ENCODE measurements at places on chromosomes 7 and 10. TPM values are rescaled to one million over a fixed set of nuclear protein-coding genes. Genes with fewer than 3 reads are reported as not detected.

- H3K4me1 ChIP-seq = no peaks in the 10 kb centered on the region
- no peak overlapping the region for H3K27ac ChIP-seq
- H3K36me3 ChIP-seq = no peaks in the 10 kb centered on the region
- H3K27me3 ChIP-seq = no peaks in the 10 kb centered on the region
Observed at GRCh38 chr7:48360574-48360973, 189.3 kb downstream of the ABCA13 start.

GRCh38 chr10:88004451-88004850 lies 141.0 kb downstream of the PTEN start:
- no peaks in the 10 kb centered on the region for H3K36me3 ChIP-seq
- DNase-seq = no peak
- H3K4me3 ChIP-seq = no peak overlapping the region

- H3K27me3 ChIP-seq = no peaks in the 10 kb centered on the region
- H3K27ac ChIP-seq = no peak overlapping the region
- no peaks in the 10 kb centered on the region for H3K4me1 ChIP-seq
Observed at GRCh38 chr7:24857623-24858022, 100.4 kb upstream of the GSDME start.

GRCh38 chr7:46572691-46573090 lies 651.6 kb upstream of the IGFBP3 start:
- H3K36me3 ChIP-seq = no peaks in the 10 kb centered on the region
- no peak overlapping the region for H3K4me3 ChIP-seq
- H3K4me1 ChIP-seq = no peaks in the 10 kb centered on the region
- no peaks in the 10 kb centered on the region for H3K27me3 ChIP-seq
- DNase-seq = no peak
- H3K27ac ChIP-seq = no peak overlapping the region

DNA sequence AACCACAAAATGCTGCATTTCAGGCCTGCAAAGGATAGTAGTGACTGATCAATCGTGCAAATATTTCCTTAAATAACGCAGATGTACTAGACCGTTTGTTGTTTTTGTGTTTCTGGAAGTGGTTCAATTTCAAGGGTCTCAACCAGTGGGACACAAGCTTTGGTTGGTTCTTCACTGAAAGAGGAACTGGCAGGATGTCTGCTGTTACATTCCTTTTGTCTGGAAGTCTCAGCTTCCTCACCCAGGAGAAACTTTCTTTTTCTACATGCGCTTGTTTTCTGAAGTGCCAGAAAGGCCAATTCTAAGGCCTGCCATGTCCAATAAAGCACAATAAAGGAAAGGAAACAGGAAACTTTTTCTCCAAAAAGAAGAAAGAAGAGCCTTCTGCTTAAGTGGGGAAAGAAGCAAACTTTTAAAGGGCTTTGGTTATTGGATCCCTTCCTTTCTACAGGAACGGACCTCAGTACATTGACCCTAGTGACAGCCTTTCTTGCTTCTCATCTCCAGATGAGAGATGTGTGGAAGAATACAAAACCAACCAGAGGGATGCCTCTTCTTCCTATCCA lies 4.1 kb downstream of the DKK1 start:
- no peak overlapping the region for H3K27ac ChIP-seq
- no peak for DNase-seq
- no peaks in the 10 kb centered on the region for H3K27me3 ChIP-seq
- H3K36me3 ChIP-seq = no peaks in the 10 kb centered on the region
- H3K4me1 ChIP-seq = peaks cover 12% of the 10 kb centered on the region

DNA sequence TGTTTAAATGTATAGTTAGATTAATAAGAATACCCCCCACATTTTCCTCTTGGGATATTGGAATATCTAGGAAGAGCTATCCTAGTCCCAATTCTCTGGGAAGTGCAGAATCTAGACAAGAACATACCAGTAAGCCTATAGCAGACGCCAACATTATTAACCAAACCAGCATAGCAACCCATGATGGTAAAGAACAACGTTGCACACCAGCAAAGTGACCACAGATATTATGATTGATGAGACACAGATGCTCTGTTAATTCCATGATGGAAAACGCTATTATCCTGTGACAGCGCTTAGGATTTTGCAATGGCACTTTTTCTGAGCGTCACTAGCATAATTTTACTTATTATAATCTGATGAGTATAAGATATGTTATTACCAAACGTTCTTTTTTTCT lies 603.1 kb upstream of the PCDH15 start:
- H3K27me3 ChIP-seq = no peaks in the 10 kb centered on the region
- no peaks in the 10 kb centered on the region for H3K36me3 ChIP-seq
- H3K27ac ChIP-seq = no peak overlapping the region

DNA sequence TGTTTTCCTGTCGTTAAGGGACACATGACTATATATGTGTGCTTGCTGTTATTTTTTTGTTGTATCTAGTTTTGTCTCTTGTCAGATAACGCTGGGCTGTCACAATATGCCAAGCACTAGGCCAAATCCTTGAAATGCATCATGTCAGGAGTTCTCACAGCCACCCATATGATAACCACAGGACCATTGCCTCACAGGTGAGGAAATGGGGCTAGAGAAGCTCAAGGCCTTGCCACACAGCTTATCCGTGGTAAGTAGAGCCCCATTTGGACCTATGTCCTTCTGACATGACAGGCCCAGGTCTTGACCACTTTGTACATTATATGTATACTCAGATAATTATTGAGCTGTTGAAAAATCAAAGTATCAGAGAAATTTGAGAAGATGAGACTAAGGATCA lies 42.0 kb upstream of the TARP start:
- no peak overlapping the region for H3K27ac ChIP-seq
- DNase-seq = no peak
- no peaks in the 10 kb centered on the region for H3K36me3 ChIP-seq
- H3K4me1 ChIP-seq = no peaks in the 10 kb centered on the region
- H3K27me3 ChIP-seq = no peaks in the 10 kb centered on the region
- no peak overlapping the region for H3K4me3 ChIP-seq

DNA sequence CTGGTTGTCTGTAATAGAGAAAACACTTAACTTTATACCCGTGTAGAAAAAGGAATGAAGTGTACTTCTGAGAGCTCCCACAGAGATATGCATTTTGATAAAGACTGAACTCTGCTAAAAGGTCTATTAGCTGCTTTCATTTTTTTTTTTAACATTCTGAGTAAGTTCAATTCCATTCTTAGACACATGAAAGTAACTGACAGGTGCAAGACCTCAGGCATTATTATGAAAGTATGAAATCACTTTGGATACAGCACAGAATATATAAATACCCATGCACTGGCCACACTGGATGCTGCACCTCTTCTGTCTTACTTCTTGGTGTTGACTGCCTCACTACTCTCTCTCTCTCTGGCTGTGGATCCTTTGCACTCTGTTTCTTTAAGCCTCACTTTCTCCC lies 46.2 kb downstream of the VWDE start:
- H3K36me3 ChIP-seq = no peaks in the 10 kb centered on the region
- H3K4me3 ChIP-seq = no peak overlapping the region
- no peak for DNase-seq
- H3K27ac ChIP-seq = no peak overlapping the region

DNA sequence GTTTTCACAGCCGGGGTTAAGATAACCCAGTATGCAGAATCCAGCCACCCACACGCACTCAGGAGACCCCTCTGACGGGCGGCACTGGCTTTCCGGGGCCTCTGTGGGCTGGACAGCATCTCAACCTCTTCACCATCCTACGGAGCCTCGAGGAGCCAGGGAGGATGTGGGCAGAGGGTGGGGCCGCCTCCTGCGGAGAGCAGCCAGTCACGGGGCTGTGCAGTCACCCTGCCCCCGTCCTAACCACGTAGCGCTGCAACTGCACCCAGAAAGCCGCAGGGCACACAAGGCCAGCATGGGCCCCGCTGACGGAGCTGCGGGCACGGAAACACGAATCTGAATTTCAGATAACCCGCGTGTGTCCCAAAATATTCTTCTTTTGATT lies 270.3 kb downstream of the ELFN1 start:
- H3K27ac ChIP-seq = no peak overlapping the region
- no peaks in the 10 kb centered on the region for H3K36me3 ChIP-seq
- no peaks in the 10 kb centered on the region for H3K4me1 ChIP-seq
- peak; percentile 80 for DNase-seq
- no peak overlapping the region for H3K4me3 ChIP-seq
- no peaks in the 10 kb centered on the region for H3K27me3 ChIP-seq

DNA sequence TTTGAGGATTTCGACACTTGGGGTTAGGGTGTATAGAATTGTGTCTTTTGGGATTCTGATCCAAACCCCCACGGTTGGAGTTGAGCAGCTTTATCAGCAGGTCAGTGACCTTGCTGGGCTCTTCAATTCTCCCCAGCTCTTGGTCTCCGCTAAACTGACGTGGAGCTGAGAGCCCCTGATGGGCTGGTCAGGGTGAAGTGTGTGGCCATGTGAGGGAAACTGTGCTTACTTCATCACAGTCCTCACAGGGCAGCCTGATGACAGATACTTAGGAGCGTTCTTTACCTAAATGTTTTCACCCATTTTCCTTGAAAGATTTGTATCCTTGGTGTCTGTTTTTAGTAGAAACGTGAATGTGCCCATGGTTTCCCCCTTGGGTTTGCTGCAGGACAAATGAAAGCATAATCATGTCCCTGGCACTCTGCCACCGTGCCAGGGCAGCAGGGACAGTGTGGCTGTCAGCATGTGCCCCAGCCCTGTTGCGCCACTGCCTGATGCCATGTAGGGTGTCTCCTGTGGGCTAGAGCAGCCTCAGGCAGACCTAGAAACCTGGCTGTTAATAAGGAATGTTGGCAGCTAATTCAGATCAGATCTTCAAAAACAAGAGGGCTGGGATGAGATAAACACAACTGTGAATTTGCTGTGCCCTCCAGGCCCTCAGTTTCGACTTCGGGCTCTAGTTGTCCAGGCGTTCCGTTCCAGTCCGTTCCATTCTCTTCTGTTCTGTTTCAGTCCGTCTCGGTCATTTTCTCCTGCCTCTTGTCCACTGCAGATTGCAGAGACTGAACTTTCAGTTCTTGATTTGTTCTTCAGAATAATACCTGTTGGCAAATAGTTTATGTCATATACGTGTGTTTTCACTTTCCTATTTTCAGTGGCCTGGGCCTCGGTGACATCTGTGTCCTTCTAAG lies 96.8 kb downstream of the TRRAP start:
- H3K4me3 ChIP-seq = no peak overlapping the region
- peaks cover 94% of the 10 kb centered on the region for H3K36me3 ChIP-seq
- no peaks in the 10 kb centered on the region for H3K27me3 ChIP-seq
- no peak for DNase-seq
- H3K27ac ChIP-seq = no peak overlapping the region
- no peaks in the 10 kb centered on the region for H3K4me1 ChIP-seq

The UCMA gene
- total RNA-seq = not detected

The CLRN3 gene
- not detected for total RNA-seq

The SH2D4B gene
- not detected for total RNA-seq

All from ascending aorta (tissue), 2 donors.